Stimulated activated CD8-positive, alpha-beta memory T cell treated with anti-CD3 and anti-CD28 coated beads, Interleukin-2, amount 100 ng/mL, for 48 hours (primary cell): ENCODE measurements at places on chromosomes 11 and 22.

DNA sequence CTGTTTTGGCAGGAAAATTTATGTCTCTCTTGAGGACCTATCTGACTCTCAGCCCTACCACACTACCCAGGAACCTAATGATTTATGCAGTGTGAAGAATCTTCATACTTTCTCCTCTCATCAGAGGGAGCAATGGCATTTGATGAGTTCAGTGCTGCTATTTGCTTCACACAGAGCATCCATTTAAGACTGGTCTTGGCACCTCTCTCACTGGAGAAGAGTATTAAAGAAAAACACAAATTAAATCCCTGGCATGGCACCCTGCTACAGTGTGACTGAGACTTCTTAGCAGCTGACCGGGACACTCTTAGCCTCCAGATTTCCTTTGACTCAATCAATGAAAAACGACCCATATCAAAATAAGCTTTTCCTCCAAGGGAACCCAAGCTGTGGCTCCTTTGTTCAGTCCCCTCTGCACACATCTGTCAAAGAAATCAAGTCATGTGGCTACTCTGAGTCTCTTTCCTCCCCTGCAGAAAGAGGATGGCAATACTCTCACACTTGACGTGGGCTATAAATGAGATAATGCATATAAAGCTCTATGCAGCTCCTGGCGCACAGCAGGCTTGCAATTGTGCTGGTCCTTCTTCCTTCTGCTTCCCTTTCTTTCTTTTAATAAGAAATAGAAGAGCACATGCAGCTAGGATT lies 186.1 kb upstream of the E2F8 start:
- DNase-seq, result no peak

GRCh38 chr11:11978792-11979487 lies 29.5 kb downstream of the DKK3 start:
- no peak for DNase-seq

DNA sequence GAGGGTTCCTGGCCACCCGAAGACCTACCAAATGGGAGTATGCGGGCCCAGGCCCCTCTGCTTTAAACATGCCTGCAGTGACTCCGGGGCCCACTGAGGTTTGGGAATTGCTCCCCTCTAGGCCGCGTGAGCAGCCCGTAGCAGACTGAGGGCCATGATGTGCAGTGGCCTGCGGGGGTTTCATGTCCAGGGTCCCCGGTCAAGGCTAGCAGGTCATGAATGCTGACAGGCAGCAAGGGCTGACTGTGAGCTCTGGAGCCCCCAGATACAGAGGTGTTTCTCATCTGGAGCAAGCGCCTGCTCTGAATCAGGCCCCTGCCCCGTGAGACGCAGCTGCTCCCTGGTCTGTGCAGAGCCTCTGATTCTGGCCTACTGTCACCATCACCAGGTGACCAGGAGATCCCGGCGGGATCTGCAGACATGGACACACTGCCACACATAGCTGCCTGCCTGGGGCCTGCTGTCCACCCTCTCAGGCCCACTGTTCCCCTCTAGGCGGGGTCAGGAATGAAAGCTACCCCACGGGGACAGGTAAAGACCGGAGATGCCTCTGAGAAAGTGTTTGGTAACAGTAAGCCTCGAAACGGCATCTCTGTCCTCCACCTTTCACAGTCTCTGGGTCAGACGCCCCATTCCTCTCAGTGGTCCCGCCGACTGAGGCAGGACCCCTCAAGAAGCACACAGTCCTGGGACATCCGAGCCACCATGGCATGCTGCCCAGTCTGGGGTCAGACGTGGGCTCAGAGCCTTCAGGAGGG lies 73.3 kb downstream of the PARVB start:
- no peak for DNase-seq

DNA sequence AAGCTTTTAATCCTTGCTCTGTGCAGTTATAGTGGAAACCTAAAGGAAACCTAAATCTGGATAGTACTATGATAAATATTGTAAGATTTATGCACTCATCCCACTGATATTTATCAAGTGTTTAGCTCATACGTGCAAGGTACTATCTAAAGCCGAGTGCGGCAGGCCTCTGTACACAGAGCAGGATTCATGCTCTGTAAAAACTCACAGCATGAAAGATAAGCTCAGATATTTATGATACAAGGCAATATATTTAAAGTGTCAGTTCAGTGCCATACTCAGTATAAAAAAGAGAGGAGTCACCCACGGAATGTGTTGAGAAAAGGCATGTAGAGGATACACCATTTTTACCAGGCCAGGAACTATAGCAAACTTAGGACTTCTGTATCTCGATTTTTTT lies 66.2 kb downstream of the MAML2 start:
- no peak for DNase-seq

DNA sequence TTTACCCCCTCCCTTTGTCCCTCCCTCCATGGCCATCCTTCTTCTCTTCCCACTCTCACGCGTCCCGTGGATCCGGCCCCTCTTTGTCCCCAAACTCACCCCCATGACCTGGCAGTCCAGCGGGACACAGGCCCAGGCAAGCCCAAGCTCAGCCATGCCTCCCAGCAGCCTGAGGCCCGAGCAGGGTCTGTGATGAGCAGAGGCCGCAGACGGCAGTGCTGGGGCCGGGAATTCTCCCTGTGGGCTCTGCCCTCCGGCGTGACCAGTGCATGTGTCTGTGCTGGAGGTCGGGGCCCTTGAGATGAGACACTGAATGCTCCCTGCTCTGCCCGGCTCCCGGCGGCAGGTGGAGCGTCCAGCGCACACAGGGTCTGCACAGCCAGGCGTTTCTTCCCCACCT lies 237.9 kb downstream of the BRD1 start:
- DNase-seq, result no peak

DNA sequence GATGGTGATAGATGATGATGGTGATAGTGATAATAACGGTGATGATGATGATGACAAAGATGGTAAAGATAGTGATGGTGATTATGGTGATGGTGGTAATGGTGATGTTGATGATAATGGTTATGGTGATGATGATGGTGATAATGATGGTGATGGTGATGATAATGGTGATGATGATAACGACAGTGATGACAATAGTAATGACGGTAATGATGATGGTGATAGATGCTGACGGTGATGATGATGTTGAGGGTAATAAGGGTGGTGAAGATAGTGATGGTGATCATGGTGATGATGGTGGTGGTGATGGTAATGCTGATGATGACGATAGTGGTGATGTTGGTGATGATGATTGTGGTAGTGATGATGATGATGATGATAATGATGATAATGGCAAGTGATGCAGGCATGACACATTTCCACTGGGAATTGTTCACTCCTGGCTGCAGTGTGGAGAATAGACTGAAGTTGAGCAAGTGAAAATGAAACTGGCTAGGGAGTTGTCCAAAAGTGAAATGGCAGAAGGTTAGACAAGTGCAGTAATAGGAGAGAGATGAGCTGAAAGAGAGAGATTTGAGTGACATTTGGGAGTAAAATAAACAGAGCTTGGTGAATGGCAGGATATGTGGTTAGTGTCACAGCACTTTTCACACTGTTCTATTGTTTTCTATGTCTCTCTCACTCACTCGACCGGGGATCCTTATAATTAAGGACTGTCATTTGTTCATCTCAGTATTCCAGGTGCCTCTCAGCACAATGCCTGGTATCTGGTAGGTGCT lies 992.5 kb downstream of the OPCML start:
- no peak for DNase-seq

DNA sequence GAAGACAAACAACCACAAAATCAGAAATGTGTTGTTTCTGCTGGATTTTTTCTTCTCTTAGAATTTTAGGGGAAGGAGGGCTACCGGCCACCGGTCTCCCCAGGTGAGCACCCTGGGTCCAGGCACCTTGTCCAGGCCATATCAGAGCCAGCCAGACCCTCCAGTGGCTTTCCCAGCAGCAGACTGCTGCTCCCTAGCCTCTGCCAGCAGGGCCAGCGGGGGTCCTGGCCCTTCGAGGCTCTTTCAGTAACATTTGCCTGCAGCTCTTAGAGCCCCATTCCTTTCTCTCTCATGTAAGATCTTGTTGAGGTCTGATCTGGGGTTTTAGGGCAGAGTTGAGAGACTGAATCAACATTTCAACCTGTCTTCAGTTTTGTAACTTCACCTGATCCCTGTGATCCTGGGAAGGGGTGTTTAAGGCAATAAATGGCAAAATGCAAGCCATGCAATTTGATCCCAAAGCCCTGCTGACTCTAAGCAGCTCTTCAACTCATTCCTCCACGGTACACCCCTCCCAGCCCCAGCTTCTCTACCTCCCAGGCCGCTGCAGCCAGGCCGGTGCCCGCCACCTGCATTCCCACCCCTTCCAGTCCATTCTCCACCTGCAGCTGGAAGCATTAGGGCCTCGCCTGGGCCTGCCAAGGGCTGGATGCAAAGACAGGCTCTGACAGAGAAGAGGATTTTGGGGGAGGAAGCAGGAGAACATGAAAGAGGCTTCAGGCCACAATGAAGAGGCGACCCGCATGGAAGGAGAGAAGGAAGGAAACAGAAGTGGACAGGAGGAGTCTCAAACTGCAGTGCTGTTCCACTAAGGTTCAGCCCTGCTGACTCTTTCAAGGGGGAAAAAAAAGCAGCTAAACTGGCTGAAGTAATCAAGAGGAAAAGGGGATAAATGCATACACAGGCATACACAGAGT lies 113.0 kb upstream of the FGF3 start:
- no peak for DNase-seq

DNA sequence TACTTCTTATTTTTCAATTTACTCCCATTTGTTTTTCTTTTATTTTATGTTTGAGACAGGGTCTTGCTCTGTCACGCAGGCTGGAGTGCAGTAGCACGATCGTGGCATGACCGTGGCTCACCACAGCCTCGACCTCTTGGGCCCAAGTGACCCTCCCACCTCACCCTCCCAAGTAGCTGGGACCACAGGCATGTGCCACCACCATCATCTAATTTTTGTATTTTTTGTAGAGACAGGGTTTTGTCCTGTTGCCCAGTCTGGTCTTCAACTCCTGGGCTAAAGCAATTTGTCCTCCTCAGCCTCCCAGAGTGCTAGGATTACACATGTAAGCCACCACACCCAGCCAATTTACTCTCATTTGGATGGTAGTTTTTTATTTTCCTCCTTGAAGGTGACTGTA lies 679.3 kb upstream of the CCDC179 start:
- no peak for DNase-seq

DNA sequence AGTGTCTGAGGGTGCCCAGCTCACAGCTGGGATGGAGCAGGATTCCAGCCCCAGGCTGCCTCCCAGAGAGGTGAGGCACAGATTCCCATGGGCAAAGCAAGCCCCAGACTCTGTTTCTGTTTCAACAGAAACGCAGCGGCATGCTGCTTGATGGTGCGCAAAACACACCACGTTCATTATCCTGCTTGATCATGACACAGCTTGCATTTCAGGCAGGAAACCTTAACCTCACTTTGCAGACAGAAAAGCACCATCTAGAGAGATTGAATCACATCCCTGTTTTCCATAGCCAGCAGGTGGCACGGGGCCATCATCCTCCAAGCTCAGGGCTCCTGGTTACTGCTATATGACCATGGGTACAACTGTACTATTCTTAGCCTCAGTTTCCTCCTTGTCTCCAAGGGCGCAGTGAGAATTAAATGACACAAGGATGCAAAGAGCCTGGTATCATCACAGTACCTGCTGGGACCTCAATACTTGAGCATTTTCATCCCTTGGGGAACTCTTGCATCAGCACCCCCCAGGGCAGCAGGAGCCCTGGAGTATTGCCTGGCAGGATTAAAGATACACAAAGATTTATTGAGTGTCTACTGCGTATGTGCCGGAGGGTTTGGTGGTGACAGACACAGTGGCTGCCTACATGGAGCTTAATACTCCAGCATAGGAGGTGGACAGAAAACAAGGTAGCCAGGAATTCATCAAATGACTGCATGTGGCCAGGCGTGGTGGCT lies 110.0 kb downstream of the TP53I11 start:
- DNase-seq, result no peak

- DNase-seq, result no peak
Observed at GRCh38 chr22:40541300-40541699, 95.2 kb downstream of the MRTFA start.
